CD4-positive, alpha-beta T cell treated with Interleukin-15 for 4 hours (primary cell): ENCODE measurements at places on chromosomes 4 and X.

DNA sequence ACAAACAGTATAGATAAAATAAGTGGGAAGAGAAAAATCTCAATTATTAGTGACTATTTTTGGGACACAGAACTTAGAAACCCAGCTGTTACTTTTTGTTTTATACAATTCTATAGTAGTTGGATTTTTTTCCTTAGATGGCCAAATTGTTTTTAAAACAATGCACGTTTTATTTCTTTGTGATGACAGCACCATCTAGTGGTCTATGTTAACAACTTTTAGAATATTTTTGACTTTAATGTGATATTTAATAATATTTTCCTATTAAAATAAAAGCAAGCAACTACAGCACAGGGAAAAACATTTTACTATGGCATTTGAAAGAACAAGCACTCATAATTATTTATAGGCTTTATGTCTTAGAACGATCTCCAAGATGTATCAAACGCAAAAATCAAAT is 5.6 kb upstream of the SMIM31 start:
- DNase-seq: peak; percentile 6

DNA sequence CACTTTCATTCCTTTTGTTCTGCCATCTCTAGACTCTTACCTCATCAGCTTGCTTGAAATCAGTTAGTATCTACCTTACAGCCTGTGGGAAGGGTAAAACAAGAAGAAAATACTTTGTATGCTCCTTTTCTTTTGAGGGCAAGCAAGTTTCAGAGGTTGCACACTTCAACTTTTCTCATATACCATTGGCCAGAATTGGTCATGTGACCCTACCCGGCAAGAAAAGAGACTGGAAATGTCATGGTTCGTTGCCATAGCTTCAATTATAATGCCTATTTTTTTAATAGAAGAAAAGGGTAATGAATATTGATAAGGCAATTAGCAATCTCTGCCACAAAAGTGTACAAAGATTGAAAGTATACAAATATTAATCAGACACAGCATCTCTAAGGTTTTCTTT is 346.7 kb upstream of the TACR3 start:
- DNase-seq: no peak

DNA sequence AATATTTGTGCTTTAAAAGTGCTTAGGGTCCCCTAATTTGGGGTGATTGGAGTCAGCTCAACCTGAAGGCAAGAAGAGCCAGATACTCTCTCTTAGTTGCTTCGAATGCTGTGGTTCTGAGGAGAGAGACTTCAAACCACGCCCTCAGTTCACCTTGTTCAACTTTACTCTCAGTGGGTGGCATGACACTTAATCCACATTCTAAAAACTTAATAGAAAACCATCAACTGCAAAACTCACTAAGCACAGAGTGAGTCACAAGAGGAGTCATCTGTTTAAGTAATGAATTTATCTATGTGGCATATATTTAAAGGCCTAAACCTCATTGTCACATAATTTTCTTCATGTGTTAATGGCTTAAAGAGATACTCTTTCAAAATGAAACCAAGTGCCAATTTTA is 99.5 kb upstream of the SLC4A4 start:
- DNase-seq: no peak

- no peak for DNase-seq
These were observed 45.0 kb downstream of the TET2 start for GRCh38 chr4:105191621-105192210.

DNA sequence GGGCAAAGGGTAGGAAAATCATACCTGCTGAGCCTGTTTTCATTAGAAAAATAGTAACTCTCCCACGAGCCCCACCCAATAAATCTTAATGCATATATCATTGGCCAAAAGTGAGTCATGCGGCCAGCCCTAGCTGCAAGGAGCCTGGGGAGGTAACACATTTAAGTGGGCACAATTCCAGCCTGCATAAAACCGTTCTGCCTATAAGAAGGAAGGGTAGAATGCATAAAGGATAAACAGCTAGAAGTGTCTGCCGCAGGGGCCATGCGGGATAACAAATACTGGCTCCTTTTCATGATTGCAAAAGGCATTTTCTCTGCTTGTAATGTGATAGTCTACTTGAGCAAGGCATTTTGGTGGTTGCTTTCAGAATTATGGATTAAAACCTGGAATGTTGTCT is 37.1 kb downstream of the EFHC2 start:
- no peak for DNase-seq

- peak; percentile 59 for DNase-seq
These were observed 3.1 kb upstream of the NR3C2 start for GRCh38 chr4:148445071-148445859.

DNA sequence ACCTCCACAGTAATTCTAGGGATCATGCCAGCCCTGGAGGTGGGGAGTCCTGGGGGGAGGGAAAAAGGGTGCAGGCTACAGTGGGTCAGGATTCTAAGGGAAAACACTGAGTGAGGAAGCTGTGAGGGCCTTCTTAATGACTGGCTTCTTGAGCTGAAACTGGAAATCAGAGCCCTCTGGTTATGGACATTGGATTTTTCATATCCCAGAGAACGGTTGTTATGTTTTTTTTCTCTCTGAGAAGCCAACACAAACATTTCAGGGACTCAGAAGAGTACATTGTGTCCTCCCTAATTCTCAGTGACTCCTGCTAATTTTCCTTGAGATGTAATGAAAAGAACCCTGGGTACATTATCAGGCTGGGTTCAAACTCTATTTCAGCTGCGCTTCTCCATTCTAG is 162.4 kb upstream of the PRDX4 start:
- no peak for DNase-seq

DNA sequence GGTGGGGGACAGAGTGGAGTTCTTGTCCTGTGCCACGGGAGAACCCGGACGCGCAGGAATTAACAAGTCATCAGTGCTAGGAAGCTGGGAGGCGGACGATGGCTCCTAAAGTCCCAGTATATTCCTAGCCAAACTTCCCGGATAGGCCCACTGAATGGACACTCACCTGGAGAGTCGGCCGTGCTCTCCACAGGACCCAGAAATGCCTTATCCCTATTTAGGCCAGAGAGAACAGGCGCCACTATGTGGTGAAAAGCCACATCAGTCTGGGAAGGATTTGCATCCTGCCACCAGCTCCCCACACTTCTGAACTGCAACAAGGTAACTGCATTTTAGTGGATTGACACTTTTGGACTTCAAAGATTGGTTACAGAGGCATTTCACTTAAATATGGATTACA is 1.1 kb downstream of the CFAP299 start:
- DNase-seq: no peak

- no peak for DNase-seq
These were observed 84.5 kb downstream of the AASDH start for GRCh38 chr4:56302760-56303159.

DNA sequence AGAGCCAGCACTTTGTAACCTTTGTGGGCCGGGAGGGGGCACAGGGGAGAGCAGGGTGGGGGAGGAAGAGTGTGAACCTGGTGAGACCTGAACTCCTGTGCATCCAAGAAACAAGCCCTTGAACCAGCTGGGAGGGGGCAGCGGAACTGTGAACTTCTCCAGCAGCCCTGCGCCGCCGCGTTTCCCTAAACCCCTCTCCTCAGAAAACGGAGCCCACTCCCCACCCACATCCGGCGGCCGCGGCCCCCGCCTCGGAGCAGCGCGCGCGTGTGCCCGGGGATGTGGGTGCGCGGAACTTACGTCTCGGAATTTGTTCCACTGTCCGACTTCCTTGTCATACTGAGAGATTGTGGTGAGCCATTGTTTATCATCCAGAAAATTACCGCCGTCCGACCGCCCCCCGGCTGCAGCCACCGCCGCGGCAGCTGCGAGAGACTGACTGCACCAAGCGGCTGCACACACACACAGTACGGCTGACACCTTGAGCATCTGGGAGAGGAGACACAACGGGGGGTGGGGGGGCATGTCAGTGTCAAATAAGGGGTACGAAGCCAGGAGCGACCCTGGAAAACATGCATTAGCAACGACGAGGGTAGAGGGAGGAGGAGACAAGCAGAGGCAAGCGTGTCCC is 494 bp downstream of the SPOCK3 start:
- DNase-seq: no peak

- no peak for DNase-seq
These were observed 215.1 kb downstream of the DCHS2 start for GRCh38 chr4:154276496-154276895.

- no peak for DNase-seq
These were observed 182.2 kb upstream of the ATOH1 start for GRCh38 chr4:93646233-93646930.

DNA sequence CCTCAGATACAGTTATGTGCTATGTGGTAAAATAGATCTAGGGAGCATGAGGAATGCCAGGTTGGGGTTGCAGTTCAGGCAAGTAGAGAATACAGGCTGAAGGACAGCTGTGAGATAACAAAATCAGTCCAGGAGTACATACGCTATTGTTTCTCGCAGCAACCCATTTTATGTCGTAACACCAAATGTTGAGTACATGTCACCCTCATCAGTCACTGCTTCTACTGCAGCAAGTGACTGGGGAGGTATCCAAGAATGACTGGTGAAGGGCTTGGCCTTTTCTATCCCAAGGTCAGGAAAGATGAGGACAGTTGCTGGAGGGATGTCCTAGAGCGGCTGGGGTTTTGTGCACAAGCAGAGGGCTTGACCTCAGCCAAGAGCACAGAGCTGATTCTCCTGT is 172.1 kb downstream of the CBR4 start:
- no peak for DNase-seq

GRCh38 chr4:148225639-148226038 is 216.6 kb downstream of the NR3C2 start:
- no peak for DNase-seq

- DNase-seq: no peak
These were observed at the start of gene PDLIM3 for GRCh38 chr4:185534866-185535611. PDLIM3 (minus strand) TSS chr4:185535507; CDS start chr4:185535434, 73 bp downstream.

- peak; percentile 71 for DNase-seq
These were observed 2.1 kb upstream of the RHOH start for GRCh38 chr4:40194602-40195161.

- peak; percentile 37 for DNase-seq
These were observed 43.0 kb downstream of the ENPEP start for GRCh38 chr4:110518889-110519490.

- DNase-seq: no peak
These were observed 33.0 kb downstream of the HDX start for GRCh38 chrX:84469226-84469625.

- DNase-seq: no peak
These were observed 2.1 kb upstream of the FAT1 start for GRCh38 chr4:186725469-186726425.

DNA sequence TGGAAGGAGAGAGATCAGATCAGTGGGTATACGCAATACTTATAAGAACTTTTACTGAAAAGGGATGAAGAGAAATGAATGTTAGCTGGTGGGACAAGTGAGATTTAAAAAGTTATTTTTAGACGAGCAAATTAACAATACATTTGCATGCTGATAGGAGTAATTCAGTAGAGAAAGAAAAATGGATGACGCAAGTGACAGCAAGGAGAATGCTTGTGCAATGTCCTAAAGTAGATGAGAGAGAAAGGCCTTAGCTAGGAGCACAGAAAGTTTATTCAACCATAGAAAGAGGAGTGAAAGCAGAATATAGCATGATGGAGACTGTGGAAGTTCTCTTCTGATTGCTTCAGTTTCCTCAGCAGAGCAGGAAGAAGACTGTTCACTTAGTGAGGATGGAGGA is 45.8 kb downstream of the OSTC start:
- no peak for DNase-seq

DNA sequence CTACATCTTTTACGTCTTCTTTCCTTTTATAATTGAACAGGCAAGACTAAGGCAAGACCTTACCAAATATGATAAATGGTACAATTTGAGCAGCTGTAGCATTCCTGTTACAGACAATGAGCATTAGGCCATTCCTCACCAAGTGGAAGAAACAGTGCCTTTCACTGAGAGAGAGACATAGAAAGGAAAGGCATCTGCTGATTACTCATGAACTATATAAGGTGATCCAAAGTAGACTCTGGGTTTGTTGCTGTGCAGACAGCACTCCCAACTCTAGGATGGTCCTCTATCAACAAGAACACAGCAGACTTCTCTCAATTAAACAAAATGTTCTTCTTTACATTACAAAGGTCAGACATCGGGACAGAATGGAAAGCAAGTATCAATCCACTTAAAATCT is 91.9 kb downstream of the FAM13A start:
- DNase-seq: no peak

- no peak for DNase-seq
These were observed 241.3 kb upstream of the MAGEC2 start for GRCh38 chrX:142446349-142446748.

- DNase-seq: no peak
These were observed 725.4 kb upstream of the INTU start for GRCh38 chr4:126907389-126907788.

DNA sequence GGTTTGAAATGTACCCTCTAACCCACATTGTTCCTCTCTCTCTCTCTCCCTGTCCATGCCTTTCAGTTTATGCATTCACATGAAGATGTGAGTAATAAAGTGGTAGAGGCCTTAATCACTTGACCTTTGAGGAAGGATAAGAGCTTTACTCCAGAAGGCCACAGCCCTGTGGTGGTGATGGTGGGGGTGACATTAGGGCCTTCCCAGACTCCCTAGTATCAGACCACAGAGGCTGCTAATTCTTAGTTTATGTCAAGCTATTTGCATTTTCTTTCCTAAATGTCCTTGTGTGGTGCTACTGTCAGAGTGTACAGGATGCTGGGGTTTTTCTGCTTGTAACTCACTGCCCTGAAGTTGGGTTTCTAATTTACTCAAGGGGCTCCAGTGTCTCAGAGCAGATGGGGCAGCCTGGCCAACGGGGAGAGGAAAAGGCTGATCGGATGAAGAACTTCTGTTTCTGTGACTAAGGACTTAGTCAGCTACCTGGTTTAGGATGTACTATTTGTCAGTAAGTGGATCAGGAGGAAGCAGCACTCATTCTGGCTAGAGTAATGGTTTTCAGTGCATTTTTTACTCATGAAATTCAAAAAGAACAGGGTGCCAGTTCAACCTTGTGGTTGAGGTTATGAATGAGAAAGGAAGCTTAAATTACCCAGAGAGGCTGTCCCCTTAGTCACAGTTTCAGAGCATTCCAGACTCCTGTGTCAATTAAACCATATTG is 509.6 kb upstream of the DIPK2B start:
- DNase-seq: peak; percentile 13

DNA sequence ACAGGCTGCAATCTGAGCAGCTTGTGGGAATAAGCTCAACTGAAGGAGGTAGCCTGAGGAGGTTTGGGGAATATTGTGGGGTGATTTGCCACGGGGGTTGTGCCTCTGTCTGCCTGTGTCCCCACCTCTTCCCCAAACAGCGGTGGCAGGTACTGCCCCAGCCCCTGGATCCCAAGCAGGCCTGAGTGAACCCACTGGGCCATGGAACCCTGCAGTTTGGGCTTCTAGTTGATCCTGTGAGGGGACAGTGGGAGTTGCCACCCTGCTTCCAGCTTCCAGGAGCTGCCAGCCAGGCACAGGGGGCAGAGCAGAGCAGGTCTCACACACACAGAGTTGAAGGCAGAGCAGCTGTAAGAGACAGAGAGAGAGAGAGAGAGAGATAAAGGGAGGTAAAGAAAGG is 97.4 kb downstream of the PJA1 start:
- DNase-seq: no peak

- DNase-seq: no peak
These were observed 9.2 kb upstream of the MED28 start for GRCh38 chr4:17605236-17605635.
